ENCODE measurements at places on chromosomes 7 and 10.

DNA sequence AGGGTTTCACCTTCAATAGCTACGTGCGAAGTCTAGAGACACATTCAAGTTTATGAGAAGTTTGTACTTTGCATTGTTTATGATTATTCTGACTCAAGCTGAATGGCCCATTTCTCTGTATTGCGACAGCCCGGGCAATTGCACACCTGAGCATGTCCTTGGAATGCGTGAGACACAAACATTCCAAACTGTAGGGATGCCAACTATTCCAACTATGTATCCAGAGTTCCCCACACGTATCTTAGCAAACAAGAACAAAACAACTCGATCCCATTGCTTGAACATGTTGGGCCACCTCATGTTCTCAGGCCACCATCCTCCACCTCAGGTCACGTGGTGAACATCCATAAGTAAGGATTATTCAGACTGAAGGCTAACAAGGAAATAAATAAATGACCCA, 51.4 kb upstream of the EGFR start:
- DNase-seq, result no peak

DNA sequence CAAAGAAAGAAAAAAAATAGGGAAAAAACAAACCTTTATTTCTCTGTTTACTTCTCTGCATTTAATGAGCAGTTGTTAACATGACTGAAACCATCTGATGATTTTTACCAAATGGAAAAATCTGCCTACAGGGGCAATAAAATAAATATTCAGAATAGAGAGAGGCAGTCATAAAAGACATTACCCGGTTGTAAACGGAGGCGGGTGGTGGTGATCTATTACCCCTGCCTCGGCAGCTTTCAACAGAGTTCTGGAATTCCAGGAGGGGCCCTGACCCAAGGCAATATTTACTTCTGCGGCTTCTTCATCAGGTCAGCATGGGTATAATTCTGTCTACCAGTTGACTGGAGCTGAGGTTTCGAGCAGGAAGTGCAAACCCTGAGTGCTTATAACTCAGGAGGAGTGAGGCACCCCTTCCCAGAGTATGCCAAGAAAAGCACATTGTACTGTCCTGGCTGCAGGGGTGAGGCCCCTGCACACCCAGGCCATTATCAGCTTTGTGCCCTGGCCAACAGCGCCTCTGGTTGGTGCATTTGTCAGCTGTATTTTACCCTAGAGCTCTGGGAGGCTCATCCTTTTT, 8.2 kb upstream of the CXCL12 start:
- no peak for DNase-seq

DNA sequence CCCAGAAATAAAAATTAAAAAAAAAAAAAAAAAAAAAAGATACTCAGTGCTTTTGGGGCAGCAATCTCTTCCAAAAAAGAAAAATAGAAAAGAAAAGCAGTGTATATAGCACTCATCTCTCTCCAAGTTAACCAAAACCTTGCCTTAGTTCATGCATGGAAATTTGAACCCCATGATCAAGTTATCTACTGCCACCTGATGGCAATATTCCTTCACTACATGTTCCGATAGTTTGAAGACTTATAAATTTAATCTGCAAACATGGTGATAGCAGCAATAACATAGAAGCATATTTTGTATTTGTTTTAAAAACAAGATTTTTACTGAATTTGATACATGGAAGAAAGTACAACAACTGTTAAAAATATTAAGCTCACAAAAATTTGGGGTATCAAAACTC, 48.6 kb upstream of the SLIT1 start:
- no peak for DNase-seq

GRCh38 chr7:27161214-27161720, 4.1 kb downstream of the HOXA9 start:
- DNase-seq, result no peak

GRCh38 chr7:91353848-91354247, 89.6 kb downstream of the FZD1 start:
- DNase-seq, result no peak

- DNase-seq, result no peak
Measured at GRCh38 chr10:33655921-33656320, 321.5 kb upstream of the NRP1 start.

DNA sequence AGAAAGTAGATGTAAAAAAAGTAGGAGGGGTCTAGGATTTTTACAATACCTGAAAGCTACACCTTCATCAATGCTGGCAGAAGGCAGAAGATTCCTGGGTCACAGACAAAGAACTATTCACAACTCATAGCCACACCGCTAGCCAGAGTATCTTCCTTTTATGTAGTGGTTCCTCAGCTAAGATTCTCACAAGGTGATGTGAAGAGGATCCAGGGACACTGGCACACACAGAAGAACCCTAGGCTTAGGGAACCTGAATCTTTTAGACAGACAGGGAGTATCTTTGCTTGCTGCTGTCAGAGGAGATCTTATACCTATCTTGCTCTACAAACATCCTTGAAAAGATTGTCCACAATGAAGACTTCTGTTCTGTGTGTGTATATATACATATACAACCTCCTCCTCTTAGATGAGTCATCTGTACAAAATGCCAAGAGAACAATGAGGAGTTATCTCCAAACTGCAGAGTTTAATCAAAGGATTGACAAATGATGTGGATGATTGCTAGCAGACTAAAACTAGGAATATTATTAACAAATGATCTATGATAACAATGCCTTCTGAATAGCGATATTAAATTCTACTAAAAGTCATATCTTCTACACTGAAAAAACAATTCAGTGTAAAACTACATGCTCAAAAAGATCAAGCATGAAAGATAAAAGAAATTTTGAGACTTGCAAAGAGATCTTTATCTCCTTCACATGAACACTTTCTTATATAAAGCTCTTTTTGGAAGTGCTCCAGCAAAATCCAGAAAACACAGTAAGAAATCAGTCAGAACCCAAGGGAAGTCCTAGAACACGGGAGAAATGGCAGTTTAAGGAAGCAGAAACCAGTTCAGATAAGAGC, 409.3 kb downstream of the PARD3 start:
- DNase-seq, result no peak

DNA sequence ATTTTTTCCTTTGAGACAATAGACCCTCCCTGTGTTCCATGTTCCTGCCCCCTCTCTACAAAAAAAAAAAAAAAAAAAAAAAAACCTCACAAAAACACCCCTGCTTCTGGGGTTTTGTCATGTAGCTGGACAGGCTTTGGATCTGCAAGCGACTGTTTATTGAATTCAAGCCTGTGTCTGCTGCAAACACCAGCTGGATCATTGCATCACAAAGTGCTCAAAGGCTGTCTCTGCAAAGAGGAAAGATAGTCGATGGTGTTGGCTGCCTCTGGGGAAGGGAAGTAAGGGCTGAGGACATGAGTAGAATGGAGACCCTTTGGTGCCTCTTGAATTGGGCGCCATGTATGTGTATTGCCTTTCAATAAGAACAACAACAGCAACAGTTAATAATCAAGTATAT, 471.2 kb downstream of the PLXNA4 start:
- no peak for DNase-seq

GRCh38 chr7:153628825-153629224, 423.4 kb upstream of the DPP6 start:
- DNase-seq, result no peak

DNA sequence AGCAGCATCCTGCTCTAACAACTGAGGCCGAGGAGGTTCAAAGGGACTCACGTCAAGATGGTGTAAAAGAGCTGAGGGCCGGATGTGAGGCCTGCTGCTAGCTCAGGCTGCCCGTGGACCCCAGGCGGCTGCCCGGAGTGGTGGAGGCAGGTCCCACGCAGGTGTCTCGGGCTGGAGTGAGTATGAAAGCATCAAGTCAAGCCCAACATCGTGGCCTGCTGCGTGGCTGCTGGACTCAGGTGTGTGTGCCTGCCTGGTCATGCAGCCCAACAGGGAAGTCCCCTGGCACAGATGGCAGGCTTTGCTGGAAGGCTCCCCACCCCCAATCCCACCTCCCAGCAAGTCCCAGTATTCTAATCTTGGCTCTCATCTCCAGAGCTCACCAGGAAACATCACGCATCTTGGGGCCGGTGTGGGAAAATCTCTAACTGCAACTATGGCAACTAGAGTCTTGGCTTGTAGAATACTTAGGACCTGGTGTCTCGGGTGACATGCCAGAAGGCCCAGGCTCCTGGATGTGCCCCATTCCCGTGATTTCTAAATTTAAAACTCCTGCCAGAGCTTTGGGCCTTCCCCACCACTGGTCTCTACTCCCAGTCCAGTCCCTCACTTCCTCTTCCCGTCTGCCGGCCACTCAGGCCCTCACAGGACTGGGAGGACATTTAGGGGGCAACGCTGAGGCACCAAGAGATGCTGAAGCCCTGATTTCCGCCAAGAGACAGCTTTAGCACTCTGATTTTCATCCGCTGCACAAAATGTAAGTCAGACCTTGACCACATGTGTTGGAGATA, 85.9 kb downstream of the PRKAG2 start:
- DNase-seq, result no peak

DNA sequence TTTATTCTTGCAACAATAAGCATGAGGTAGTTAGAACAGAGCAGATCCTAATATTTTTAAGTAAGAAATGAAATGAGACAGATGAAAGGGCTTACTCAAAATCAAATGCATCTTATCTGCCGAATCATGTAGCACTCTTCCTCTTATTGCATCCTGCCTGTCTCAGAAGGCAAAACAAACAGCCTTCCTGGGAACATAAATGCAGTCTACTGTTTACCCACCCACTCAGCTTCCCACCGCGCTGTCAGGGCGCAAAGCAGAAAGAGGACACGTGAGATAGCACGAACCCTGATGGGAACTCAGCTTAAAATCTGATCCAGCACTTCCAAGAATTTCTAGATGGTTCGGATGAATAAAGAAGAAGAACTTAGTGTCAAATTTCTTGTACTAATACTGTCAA, 114.4 kb upstream of the CDK1 start:
- DNase-seq, result no peak

- DNase-seq, result no peak
Measured at GRCh38 chr7:48962821-48963505, 38.6 kb downstream of the CDC14C start.

Data from activated naive CD4-positive, alpha-beta T cell treated with anti-CD3 and anti-CD28 coated beads, Interleukin-2, amount 10 ng/mL, durations not matched to agents 7 days and 5 days (primary cell).